ENCODE measurements at places on chromosomes 6 and 20.

DNA sequence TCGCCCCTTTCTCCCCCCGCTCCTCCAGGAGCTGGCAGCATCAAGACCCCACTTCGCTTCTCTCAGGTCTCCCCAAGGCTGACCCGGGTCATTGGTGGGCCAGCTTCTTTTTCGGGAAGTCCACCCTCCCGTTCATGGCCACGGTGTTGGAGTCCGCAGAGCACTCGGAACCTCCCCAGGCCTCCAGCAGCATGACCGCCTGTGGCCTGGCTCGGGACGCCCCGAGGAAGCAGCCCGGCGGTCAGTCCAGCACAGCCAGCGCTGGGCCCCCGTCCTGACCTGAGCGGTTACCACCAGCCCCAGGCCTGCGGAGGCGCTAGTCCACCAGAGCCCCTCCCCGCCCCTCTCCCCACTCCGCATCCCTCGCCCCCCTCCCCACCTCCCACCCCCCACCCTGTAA lies 1.0 kb downstream of the PPDPF start:
- no peak for DNase-seq

DNA sequence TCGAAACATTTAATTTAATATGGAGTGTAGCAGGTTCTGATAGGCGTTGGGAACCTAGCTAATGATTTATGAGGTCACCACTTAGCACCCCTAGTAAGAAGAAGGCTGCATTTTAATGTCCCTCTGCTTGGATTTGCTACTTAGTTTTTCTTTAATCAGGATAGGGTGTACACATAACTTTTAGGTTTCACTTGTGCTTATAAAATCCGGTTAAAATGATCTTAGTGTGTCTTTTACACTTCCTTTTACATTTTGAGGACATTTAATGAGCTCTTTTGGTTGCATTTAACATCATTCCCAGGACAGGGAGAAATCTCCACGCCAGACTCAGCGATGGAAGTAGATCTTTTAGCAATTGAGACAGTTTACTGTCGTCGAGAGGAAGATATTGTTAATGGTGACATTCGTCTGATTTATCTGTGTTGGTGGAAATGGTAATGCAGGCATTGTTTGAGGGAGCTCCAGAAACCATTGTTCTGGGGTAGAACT lies 5.6 kb downstream of the TFAP2A start:
- no peak for DNase-seq

GRCh38 chr6:149109397-149110070 lies 208.0 kb upstream of the TAB2 start:
- DNase-seq, result no peak

DNA sequence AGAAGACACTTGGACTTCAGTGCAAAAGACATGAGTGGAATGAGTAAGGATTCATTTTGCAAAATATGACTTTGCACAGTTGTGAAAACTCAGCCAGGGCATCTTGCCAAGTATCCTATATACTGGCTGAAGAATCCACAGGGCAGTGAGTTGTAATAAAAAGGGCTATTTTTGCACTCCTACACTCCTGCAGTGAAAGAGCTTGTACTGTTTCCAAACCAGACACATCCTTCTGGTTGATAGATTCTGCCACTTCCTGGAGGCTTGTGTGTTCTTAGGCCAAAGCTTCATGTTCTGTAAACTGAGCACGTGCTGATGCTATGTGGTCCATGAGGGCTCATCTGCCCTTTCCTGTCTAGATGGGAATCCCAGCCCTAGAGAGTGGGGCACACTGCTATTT lies 34.9 kb downstream of the GMPR start:
- no peak for DNase-seq

DNA sequence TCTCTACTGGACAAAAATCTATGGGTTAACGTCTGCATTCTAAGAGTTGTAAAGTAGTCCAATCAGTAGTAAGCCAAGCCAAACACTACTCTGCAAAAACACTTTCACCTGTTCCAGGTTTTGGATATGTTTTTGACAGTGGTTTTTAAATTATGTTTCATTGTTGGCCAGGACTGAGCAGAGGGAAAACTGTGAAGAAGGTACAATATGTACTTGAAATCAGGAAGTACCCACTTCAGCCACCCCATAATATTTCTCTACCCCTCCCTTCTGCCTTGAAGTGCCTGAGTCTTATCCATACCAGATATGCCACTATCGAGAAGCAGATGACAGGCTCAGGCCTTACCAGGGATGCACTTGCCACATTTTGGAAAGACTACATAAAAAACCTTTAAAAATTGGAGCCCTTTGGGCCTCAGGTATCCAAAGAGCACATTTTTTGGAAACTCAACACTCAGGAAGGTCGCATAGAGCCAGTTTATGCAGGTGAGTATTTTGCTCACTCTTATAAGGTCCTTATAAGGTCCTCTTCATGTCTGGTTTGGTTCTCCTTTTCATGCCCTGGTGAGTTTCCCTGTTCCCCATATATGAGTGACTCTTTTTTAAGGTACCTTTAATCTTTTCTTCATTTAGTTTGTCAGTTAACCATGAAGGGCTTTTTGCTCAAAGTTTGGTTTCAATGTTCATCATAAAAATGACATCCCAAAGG lies 859.3 kb upstream of the FLRT3 start:
- no peak for DNase-seq

- DNase-seq, result no peak
These were observed 58.4 kb downstream of the SYTL3 start for GRCh38 chr6:158708239-158708638.

DNA sequence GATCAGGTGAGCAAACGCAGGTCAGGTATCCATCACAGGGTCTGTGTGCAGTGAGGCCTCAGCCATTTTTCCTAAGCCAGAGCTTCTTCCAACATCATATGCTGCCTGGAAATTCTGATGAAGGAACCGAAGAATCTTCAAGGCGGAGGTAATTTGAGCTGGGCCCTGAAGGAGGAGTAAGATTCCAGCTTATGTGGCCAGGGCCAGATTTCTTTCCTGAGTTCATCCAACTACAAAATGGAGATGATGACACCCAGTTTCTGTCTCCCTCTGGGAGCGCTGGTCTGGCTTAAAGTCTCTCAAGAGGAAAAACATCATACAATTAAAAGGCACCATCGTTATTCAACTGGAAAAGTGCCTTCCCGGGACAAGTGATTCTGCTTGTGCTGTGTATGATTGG lies 6.9 kb upstream of the MANBAL start:
- DNase-seq, result no peak

DNA sequence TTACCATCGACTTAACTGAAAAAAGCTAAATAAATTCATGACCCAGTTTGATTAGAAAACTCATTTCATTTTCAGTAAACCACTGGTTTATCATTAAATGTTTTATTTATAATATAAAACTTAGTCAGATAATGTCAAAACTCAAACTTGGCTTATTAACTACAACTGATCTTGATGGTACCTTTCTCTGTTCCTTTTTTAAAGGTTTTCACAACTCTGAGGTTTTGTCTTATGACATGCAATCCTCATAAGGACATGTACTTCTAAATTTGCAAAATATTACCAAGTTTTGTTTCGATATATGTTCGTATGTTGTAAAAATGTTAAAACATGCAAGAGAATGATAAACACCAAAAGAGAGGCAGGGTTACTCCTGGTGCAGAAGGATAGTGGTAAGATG lies 82.5 kb upstream of the PDE10A start:
- no peak for DNase-seq

DNA sequence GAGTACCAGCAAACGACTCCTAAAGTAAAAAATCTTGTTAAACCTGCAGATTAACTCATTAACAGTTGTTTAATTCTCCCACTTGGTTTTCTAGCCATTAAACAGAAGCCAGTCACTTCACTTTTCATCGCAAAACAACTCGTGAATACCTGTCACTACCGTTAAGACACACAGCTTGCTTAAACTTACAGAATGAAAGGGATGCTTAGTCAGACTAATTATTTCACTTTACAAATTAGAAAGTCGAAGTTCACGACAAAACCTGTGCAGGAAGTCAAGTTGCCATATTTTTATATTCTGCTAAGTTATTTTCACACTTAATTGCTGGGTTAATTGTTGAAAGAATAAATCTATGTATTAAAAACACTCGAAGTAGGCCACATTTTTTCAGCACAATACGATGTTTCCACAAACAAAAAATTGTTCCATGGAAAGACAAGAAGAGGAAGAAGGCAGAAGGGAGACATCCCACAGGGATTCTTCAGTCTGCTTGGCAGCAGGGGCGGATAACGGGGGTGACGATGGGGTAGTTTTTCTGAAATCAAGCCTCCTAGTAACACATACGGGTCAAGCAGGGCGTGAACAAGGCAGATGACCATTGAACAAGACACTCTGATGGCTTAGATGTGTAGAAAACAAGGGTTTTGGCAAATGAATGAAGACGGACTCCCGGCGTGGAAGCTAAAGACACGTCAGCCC lies 933 bp downstream of the SSR1 start:
- no peak for DNase-seq

DNA sequence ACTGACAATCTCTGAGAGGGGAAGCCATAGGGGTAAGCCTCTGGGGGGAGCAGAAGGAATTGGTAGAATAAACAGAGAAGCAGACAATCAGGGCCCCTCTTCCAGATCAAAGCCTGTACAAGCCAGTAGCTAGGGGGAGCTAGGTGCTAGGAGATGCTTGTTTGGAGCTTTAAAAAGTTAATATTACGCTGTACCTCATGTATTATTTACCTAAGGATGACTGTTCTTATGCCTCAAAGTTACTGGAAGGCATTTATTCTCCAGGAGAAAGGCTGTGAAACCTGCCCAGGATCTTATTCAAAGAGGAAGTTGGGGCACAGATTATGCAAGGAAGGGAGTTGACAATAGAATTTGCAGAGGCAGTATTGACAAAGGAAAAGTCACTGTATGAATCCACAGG lies 111.8 kb upstream of the SLC35F1 start:
- no peak for DNase-seq

GRCh38 chr6:15327271-15327670 lies 81.4 kb downstream of the JARID2 start:
- no peak for DNase-seq

DNA sequence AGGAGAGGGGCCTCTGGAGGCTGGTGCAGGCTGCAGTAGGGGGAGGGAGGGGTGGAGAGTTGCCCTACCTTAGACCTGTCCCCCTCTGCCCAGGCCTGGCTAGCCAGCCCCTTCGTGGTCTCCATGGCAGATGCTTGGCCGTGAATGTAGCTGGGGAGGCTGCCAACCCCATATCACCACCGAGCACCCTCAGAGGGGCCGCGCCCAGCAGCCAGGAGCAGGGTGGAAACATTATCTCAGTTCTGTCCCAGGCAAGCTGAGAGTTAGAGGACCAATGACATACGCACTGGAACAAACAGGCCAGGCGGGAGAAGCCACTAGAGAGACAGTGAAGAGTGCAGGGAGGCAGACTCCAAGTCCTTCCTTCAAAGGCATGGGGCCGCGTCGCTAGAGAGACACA lies 66.5 kb downstream of the LRFN2 start:
- DNase-seq, result no peak

DNA sequence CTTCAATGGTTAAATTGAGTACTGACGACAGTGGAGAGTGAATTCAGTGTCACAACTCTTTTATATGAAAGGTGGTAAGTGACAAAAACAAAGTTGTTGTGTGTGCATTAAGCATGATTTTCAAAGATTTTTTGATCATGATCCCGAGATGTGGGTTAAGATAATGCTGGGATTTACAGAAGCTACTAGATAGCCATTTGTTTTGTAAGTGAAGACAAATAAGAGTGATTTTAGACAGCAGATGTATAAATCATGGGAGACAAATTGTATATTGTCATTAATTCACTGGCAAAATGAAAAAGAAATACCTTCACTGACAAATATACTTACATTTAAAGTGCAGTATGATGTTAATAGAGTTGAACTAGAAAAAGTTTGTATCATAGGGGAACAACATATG lies 6.1 kb downstream of the ADGRB3 start:
- DNase-seq, result no peak

- DNase-seq, result no peak
These were observed 51.0 kb upstream of the MLIP start for GRCh38 chr6:54060286-54060685.

- no peak for DNase-seq
These were observed 1.0 kb downstream of the FILIP1 start for GRCh38 chr6:75492386-75493153.

DNA sequence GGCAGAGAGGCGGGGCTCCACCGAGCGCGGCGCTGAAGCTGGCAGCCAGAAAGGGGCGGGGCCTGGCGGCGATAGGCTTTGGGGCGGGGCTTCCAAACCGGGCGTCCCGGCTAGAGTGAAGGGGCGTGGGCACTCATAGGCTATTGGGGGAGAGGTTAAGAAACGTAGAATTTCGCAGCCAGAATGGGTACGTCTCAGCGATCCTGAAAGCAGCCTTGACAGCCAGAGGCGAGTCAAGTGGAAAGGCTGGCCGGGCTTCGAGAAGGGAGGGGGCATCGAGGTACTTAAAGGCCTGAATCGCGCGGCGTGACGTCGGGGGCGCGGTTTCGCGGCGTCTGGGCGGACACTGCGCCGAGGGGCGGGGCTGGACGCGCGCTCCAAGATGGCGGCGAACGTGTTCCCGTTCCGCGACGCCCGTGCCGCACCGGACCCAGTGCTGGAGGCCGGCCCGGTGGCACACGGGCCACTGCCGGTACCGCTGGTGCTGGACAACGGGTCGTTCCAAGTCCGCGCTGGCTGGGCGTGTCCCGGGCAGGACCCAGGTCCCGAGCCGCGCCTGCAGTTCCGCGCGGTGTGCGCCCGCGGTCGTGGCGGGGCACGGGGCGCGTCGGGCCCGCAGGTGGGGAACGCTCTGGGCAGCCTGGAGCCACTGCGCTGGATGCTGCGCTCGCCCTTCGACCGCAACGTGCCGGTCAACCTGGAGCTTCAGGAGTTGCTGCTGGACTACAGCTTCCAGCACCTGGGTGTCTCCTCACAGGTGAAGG lies at the start of gene ACTR5:
Gene ACTR5 (plus strand): TSS at position 364 of the 764 bp plus-strand sequence. CDS start 19 bp downstream, at position 383.
- peak; percentile 92 for DNase-seq

- DNase-seq, result no peak
These were observed 275.7 kb upstream of the RSPO3 start for GRCh38 chr6:126842769-126843168.

- DNase-seq, result no peak
These were observed 85.0 kb downstream of the FNDC1 start for GRCh38 chr6:159254186-159254585.

- DNase-seq, result no peak
These were observed 12.0 kb downstream of the ANGPT4 start for GRCh38 chr20:904039-904545.

GRCh38 chr6:140078561-140079125 lies 704.2 kb upstream of the CITED2 start:
- DNase-seq, result no peak

DNA sequence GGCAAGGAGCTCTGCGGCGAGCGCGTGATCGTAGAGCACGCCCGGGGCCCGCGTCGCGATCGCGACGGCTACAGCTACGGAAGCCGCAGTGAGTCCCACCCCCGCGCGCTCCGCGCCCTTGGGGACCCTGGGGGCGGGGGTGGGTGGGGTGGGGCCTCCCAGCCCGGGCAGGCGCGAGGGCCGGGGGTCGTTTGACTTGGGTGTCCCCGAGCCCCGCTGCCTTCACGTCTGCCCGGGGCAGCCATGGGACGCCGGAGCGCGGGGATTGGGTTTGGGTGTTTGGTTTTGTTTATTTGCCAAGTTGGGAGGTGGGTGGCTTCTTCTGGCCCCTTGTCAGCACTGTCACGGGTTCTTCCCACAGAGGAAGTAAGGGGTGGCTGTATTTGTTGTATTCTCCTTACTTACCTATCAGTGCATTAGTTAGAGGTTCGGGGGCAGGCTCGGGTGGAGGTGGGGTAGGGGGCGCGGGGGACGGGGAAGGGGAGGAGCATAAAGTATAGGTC lies 777 bp downstream of the SRSF6 start:
- peak; percentile 63 for DNase-seq

GRCh38 chr6:30889921-30890645 lies 5.8 kb downstream of the DDR1 start:
- no peak for DNase-seq

All from T-helper 2 cell (primary cell).